Activated CD4-positive, alpha-beta T cell treated with anti-CD3 and anti-CD28 coated beads for 36 hours (primary cell): ENCODE measurements at places on chromosomes 5 and 9.

DNA sequence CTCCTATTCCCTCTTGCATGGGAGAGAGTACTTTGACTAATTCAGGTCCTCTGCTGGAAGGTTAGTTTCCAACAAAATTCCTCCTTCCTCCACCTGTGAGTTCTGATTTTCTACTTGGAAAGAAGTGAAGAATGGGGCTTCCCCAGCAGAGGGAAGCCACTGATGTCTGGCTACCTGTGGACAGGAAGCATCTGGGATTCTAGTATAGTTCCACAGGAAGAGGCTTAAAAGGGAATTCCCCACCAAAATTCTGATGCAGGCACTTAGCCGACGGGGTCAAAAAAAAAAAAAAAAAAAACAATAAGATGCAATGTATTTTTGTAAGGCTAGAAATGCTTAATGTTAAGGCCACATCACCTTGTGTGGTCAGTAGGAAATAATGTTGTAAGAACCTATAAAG, 33.4 kb downstream of the PCDHGC5 start:
- no peak for DNase-seq

DNA sequence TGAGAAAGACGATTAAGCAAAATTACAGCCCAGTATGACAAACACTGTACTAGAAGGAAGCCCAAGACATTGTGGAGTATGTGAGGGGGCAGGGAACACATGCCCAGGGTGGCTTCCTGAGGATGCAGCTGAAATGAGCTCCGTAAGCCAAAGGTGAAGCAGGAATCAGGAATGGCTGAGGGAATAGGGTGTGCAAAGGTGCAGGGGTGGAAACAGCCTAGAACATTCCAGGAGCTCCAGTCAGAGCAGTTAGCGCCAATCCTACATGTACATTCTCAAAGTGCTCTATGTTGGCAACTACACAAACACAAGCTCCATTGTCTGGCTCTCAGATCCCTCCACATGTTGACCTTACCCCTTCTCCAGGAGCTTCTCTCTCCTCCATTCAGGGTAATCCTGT, 257.9 kb downstream of the MAN2A1 start:
- no peak for DNase-seq

DNA sequence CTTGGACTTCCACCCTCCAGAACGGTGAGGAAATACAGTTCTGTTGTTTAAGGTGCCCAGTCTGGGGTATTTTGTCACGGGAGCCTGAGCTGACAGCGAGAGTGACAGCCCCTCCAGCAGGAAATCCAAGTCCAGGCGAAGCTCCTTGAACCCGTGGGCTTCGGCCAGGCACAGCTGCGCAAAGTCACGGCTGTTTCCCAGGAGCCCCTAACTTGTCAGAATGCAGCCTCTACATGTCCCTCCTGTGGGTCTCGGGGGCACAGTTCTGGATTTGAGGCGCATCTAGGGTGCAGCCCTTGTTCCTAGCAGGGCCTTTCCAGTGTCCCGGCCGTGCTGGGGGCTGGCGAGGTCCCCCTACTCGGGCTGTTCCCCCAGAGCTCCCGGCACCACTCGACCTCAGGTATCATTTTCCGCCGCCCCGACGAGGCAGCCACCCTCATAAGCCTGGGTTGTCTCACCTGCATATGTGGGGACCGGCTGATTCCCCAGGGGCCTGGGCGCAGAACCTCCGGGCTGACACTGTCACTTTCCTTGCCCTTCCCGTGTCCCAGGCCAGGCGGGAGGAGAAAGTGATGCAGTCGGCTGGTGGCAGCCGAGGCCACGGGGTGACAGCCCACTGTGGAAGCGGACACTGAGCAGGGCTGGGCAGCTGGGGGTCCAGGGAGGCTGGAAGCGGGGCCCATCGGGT, 4.5 kb downstream of the LCN8 start:
- DNase-seq = no peak

DNA sequence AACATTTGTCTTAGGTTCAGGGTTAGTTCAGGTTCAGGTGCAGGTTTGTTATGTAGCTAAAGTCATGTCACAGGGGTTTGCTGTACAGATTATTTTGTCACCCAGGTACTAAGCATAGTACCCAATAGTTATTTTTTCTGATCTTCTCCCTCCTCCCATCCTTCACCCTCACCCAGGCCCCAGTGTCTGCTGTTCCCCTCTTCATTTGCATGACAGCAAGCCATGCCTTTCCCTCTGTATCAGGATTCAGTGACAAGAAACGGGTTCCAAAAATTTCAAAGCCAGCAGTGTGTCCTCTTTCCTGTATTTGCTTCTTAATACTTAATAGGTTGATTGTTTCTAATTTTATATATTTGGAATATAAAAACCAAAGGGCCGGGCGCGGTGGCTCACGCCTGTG, 330.8 kb upstream of the SGCD start:
- DNase-seq = no peak

DNA sequence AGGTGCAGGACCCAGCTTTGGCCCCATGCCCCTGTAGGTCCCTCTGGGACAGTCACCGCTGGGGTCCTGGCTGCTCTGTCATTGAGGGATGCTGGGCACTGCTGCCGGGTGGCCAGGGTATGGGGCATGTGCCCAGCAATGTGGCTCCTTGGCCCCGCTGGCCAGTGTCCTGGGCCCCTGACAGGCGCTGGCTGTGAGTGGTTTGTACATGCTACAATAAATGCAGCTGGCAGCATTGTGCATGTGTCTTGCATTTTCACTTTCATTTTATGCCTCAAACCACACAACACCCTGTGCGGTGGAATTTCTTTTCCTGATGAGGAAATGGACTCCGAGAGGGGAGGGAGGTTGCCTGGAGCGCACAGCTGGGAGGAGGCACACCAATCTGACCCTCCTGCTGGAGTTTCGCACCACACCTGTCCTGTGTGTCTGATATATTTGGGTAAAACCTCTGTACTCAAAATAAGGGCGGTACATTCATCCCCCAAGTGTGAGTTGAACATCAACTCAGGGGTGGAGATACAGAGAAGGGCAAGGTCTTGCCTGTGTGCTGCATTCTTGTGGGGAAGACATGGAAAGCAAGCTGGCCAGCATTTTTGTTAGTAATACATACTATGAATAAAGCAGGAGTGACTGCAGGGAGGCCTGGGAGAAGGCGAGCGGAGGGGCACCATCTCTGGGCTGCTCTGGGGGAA, 11.7 kb downstream of the TSPAN17 start:
- DNase-seq = peak; percentile 35

DNA sequence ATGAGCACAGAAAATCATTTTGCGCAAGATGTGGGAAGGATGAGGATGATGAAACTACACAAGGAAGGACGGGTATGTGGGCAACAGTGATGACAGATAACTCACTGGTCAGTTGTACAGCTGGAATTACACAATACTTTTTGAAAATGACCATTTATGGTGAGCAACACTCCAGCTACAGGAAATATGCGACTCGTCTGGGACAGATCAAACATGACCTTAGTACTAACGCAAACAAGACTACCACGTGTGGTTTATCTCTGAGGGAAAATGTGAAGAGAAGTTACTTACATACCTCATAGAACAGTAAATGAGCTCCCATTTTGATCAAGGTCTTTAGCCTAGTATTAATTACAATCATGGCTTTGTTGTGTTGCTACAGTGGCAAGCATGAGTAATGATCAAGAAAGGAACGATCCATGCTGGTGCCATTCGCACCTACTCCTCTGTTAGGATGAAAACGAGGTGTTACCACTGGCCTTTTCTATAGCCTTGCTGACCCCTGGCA, 456.9 kb downstream of the BNC2 start:
- no peak for DNase-seq

- DNase-seq = no peak
Measured at GRCh38 chr5:173997331-173997730, 8.4 kb downstream of the C5orf47 start.

DNA sequence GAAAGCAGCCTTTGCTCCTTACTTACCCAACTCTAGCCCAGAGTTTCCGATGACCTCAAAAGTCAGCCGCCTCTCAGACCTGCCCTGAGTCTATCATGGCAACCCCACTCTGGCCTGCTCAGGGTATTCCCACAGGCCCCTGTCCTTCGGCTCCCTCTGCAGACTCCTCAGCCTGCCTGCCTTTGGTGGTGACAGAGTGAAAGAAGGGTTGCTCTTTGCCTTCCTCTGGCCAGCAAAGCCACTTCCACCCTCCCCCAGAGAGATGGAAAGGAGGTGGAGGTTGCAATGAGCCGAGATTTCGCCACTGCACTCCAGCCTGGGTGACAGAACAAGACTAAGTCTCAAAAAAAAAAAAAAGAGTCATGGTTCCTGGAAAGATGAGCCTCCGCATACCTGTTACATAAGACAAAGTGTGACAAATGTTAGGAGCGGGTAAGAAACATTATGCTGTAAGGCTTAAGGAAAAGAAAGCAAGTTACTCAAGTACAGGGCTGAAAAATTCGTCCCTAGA, 2.3 kb upstream of the SMIM33 start:
- peak; percentile 53 for DNase-seq

GRCh38 chr9:117706421-117707116, 2.4 kb downstream of the TLR4 start:
- no peak for DNase-seq

DNA sequence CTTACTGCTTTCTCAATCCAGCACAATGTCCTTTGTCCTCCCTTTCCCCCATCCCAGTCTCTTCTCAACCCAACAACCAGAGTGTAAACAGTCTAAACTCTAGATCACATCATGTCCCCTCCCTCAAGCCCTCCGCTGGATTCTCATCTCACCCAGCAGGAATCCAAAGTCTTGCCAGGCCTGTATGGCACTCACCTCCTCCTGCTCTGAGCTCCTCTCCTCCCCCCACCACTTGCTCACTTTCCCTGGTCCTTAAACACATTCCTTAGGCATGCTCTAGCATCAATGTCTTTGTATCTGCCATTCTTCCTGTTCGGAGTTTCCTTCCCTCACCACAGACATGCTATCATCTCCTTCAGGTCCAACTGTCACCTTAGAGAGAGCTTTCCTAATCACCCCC, 78.8 kb downstream of the NIPSNAP3B start:
- DNase-seq = no peak

- no peak for DNase-seq
Measured at GRCh38 chr5:16520841-16521240, 55.2 kb upstream of the ZNF622 start.

DNA sequence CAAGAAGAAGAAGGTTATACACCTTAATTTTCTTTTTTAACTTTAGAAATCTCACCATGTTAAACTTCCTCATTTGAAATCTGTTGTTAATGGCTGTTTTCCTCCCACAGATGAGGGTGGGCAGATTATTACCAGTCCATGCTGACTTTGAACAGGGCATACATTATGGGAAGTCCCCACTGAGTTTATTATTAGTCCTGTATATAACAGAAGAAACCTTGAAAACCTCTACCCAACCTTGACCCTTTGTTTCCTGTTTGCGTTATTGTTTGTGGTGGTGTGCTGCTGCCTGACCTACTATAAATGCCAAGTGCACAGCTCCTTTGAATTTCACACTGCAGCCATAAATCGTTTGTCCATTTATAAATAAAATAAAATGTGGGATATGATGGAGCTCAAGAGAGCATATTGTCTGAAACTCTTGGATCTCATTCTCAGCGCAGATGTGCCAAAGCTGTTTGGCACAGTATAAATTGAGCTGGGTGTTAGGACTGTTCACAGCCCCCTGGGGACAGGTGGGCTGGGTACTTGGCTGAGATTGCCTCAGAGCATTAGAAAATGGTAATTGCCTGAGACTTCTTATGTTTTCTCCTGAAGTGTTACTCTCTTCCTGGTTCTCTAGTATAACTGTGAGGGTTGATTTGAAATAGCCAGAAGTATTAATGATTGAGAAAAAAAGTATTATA, 139.6 kb downstream of the SPATA31D1 start:
- no peak for DNase-seq

GRCh38 chr9:105128908-105129600, 115.4 kb upstream of the SLC44A1 start:
- no peak for DNase-seq

GRCh38 chr5:63613442-63613841, 348.8 kb downstream of the HTR1A start:
- no peak for DNase-seq

DNA sequence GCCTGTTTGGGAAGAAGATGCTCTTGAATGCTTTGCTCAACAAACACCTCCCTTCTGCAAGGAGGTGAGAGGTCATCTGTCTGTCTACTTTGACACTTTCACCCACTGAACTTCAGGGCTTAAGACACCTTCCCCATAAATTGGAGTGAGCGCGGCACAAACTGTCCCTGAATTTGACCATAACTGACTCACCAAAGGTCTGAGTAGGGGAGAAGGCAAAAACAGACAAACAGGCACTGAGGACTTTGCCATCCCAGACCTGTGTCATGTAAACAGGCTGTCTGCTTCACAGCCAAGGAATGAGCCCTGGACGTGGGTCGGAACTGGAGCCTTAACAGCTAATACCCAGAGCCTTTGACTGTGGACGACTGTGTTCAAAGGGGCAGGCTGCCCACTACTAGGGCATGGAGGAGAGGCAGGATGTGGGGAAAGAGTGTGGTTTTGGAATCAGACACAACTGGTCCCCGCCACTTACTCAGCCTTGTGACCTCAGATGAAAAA, 320.9 kb upstream of the KLF4 start:
- no peak for DNase-seq

- no peak for DNase-seq
Measured at GRCh38 chr9:22138956-22139660, 130.0 kb upstream of the CDKN2B start.

DNA sequence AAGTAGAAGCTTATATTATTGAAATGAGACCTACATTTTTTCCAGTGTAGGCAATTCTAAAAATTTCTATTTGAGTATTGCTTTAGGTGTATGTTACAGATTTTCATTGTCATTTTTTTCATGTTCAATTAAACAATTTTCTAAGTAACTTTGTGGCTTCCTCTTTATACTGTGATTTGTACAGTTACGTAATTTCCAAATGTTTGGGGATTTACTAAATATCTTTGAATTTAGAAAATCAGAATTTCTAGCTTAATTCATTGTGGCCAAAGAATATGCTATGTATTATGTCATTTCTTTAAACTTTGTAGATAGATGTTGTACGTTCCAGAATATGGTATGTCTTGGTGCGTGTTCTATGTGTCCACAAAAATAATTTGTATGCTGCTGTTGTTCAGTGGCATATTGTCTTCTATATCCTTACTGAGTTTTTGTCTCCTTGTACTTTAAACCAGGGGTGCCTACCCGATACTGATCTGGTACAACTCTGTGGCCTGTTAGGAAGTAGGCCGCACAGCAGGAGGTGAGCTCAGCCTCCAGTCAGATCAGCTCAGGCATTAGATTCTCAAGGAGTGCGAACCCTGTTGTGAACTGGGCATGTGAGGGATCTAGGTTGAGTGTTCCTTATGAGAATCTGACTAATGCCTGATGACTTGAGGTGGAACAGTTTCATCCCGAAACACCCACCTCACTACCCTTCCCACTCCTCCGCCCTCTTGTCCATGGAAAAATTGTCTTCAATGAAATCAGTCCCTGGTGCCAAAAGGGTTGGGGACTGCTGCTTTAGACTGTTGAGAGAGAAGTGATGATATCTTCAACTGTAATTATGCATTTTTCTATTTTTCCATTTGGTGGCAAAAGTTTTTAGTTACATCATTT, 63.5 kb downstream of the UBE2R2 start:
- no peak for DNase-seq
